ENCODE measurements at places on chromosomes 6 and 20. TPM values are rescaled to one million over a fixed set of nuclear protein-coding genes. Genes with fewer than 3 reads are reported as not detected.

- DNase-seq = no peak
Observed at GRCh38 chr6:45466686-45467085, 89.0 kb upstream of the SUPT3H start.

- no peak for DNase-seq
Observed at GRCh38 chr6:95784019-95784418, 206.7 kb downstream of the MANEA start.

GRCh38 chr6:121383478-121383877 lies 49.2 kb upstream of the TBC1D32 start:
- DNase-seq = no peak

GRCh38 chr6:29490055-29490454 lies 2.3 kb upstream of the MAS1L start:
- DNase-seq = no peak

- DNase-seq = no peak
Observed at GRCh38 chr6:122692807-122693580, 82.8 kb downstream of the PKIB start.

The CPNE1 gene
- 203 TPM for polyA plus RNA-seq

GRCh38 chr6:47646689-47647088 lies 51.7 kb upstream of the ADGRF4 start:
- DNase-seq = no peak

DNA sequence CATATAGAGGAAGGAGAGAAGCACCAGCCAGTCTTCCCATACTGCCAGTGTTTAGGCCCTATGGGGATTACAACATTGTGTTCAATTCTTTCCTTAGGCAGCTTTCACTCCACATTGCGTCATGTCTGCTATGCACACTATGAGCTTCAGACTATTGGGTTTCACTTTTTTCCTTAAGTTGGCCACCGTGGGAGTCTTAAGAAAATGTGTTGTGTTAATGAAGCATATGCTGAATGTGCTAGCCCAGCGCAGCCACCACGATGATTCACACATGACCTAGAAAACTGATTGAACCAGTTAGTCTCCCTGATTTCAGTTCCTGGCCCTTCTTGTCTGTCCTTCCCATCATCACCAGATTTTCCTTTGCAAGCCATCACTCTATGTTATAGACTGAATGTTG lies 21.5 kb downstream of the TUBB2B start:
- no peak for DNase-seq

- DNase-seq = no peak
Observed at GRCh38 chr6:166636191-166636933, 9.3 kb upstream of the RPS6KA2 start.

The CST2 gene
- not detected for polyA plus RNA-seq

- DNase-seq = no peak
Observed at GRCh38 chr6:44603044-44603686, 215.7 kb downstream of the CDC5L start.

GRCh38 chr6:118584911-118585310 lies 36.8 kb downstream of the PLN start:
- DNase-seq = no peak

The HLA-DQB2 gene
- polyA plus RNA-seq = 1.5 TPM

DNA sequence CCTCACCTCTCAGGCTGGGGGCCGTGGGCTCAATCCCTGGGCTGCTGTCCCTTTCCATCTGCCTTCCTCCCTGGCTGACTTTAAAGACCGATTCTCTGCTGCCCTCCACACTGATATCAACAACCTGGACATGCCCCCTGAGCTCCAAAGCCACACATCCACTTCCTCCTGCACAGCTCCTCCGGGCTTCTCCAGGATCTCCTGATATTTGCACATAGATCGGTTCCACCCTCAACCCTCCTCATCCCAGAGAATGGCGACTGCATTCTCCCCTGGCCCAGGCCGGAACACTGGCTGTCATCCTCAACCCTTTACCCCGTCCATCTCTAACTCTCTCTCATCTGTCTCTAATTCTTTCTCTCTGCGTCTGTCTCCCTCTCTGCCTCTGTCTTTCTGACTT lies 21.0 kb upstream of the NOL4L start:
- no peak for DNase-seq

DNA sequence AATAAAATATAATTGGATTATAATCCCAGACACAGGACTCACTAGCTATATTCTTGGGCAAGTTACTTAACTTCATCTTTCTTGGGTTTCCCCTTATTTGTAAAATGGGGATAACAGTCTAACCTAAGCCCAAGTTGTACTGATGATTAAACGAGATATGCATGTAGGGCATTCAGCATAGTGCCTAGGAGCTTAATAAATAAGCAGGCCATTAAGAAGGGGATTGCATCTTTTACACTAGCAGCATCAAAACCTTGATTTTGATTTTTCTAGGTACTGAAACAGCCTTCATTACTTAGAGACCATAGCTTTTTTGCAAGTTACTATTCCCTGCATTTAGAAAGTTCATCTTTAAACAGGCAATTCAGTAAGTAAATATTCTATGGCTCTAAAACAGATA lies 2.2 kb upstream of the QKI start:
- DNase-seq = no peak

GRCh38 chr20:48826883-48827771 lies 672 bp downstream of the PREX1 start:
- peak; percentile 22 for DNase-seq

The DIDO1 gene
- polyA plus RNA-seq = 61.7 TPM

- no peak for DNase-seq
Observed at GRCh38 chr6:18465410-18466154, 78.4 kb downstream of the RNF144B start.

DNA sequence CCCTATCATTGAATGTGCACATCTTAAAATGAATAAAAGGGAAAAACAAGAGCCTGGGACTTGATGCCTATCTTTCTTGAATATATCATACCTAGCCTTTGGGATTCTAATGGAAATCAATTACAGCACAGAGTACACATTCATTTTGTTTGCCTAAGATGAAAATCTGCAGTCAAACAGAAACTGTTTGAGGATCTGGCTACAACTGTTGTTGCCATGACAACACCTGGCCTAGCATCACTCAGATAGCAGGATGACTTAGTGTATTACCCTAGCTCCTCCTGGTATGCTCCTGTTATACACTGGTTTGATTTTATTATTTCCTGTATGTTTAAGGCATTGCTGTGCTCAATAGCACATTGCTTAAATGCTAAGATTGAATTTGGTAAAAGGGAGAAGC lies 71.5 kb upstream of the LAMP5 start:
- DNase-seq = no peak
